ENCODE measurements at places on chromosomes 7 and 10.

DNA sequence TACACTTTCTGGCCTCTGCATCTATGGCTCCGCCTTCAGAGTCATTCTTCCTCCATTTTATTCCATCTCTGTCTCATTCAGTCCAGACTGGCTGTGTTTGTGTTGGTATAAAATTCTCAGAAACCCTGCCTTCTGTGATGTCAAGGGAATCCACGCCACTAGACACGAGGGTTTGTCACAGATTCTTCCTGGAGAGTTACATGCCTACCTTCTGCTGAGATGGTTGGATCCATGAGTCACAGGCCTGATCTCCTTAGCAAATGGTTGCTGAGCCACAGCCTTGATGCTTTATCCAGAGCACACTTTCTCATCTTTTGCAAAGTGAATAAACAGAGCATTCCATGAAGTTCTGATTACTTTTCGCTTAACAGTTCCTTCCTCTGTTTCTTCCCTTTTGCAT lies 35.9 kb upstream of the TSPAN33 start:
- no peak for DNase-seq

- DNase-seq: no peak
These were observed 30.0 kb downstream of the TACC2 start for GRCh38 chr10:122018951-122019413.

DNA sequence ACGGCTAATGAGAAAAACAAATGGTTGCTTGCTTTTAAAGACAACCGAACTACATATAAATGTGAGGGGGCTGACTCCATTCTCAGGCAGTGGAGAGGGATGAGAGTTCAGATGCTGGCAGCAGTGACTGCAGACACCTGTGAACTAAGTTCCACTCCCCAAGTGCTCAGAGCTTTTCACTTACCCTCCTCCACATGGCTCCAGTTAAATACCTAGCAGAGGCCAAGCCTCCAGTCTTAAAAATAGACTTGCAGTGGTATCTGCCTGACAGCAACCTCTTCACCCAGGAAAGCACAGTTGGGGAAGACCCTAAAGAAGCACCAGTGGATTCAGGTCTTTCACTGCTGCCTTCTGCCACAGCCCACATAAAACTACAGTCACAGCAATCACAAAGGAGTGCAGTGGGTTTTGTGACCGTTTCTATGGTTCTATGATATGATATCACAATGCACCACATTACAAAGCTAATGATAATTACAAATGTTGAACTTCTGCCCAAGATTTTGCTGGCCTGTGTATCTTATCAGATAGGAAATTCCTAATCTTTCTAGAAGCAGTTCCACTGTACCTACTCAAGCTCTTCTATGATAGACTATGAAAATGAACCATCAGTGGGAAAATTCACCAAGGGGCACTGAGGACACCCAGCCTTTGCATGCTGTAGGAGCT lies 3.3 kb upstream of the ABLIM1 start:
- no peak for DNase-seq

DNA sequence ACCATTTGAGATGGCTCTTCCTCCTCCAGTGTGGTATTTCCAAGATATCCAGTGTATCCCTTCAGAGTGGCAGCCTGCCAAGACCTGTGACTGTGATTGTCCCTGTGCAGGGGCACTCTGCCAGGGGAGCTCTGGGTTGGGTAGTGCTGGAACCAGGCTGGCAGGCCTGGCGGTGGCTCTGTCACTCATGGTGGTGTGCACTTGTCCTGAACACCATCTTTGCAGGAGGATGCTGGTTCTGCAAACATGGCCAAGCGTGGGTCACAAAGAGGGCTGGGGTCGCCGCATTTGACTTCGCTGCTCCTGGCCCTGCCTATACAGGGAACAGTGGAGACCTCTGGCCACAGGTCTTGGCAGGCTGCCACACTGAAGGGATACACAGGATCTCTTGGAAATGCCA lies 205.2 kb downstream of the PRPF18 start:
- DNase-seq: no peak

DNA sequence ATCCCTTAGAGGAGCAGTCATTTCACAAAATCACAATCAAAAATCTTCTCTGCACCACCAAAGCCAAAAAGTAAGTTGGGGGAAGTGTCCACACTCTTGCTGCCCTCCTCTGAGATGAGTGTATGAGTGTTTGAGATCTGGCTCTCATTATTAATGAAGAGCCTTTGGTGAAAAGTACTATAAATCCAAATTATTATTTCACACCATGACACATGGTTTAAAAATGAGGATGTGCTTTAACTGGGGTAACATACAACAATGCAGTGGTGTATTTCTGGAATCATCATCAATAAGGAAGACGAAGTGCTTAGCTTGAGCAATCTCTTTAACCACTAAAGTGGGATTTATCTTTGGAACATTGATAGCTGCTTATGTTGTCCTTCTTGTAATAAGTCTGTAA lies 114.2 kb upstream of the ADAM12 start:
- DNase-seq: no peak

DNA sequence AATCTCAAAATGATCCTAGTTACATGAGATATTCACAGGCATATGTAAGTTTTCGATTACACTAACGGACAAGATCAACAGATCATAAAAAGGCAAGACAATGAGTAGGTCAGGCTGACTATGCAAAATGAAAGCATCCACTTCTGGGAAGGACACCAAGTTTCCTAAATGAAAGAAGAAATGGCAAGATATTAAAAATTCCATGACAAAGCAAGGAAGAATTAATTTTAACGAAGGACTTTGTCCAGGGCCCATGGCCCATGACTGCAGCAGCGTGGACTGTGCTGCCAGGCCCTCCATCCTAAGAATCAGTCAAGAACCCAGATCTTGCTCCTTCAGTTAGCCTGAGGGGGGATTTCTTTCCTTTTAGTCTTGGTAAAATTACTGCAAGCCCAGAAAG lies 182.4 kb upstream of the FRMD4A start:
- DNase-seq: no peak

DNA sequence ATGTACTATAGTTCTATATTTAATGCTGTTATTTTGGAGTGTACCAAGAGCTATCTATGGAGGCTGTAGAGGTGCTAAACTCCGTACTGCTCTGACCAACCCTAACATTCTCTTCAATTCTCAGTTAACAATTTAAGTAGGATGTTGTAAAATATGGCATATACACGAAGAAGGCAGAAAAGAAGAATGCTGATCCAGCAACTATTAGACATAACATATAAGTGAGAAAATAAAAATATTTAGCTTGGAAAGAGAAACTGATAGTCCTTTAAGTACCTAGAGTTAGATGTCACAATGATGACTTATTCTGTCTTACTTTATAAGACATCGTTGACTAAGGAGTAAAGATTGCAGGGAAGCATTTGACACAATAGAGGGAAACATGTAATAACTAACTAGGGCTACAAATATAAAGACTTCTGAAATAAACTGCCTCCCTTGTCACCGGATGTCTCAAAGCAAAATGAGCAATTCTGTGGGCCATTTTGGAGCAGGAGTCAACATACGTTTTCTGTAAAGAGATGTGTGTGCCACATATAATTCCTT lies 159.5 kb downstream of the CPEB3 start:
- DNase-seq: no peak

GRCh38 chr7:136303162-136303561 lies 326.0 kb upstream of the MTPN start:
- no peak for DNase-seq

Measured in cortex of kidney (tissue), 1 donor.